ENCODE measurements at places on chromosomes 4 and X.

- DNase-seq: no peak
Observed at GRCh38 chrX:56733459-56734046, 4.5 kb downstream of the NBDY start.

- no peak for DNase-seq
Observed at GRCh38 chr4:25211721-25212120, 22.1 kb upstream of the PI4K2B start.

GRCh38 chr4:64520421-64520820, 111.2 kb upstream of the TECRL start:
- no peak for DNase-seq

GRCh38 chr4:91681091-91681490, 622.7 kb upstream of the GRID2 start:
- no peak for DNase-seq

DNA sequence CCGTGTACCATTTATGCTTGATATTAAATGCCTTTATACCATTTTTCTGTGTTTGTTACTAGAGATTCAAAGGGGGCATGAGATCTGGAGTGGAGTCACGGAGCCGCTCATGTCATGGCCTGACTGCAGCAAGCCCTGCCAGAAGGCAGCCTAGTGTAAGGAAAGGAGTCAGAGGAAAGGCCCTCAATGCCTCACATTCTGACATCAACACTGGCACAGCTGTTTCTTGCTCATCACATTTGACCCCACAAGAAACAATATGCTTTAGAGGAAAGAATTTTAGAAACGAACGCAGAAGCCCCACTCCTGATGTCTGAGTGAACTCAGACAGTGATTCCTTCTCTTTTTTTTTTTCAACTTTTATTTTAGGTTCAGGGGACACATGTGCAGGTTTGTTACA, 322.4 kb upstream of the CPEB2 start:
- no peak for DNase-seq

DNA sequence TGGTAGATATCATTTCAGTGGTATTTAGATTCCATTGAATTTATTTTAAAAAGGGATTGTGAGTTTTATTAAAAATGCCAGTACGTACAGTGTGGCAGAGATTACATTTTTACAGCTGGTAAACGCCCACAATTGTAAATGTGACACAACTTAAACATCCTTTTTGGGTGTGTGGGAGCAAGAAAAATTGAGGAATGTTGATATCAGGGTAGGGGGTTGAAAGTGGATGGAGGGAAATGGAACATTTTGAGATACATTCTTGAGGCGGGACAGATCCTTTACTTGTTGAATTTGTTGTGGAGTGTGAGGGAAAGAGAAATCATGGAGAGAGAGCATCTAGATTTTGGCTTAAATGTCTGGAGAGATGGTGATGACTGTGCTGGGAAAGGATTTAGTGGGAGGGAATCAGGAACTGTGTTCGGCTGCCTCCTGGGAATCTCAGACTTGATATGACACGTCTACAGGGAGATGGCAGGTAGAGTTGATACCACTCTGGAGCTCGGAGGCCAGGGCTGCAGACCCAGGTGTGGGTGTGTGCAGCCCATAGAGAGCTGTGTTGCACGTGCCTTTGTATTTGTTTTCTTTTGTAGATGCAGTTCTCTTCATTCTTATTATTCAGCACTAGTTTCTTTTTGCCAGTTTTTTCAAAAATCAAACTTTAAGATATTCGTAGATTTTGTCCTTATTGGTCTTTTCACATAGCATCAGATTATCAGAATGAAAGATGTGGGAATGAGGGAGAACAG, 10.8 kb downstream of the TMEM131L start:
- no peak for DNase-seq

DNA sequence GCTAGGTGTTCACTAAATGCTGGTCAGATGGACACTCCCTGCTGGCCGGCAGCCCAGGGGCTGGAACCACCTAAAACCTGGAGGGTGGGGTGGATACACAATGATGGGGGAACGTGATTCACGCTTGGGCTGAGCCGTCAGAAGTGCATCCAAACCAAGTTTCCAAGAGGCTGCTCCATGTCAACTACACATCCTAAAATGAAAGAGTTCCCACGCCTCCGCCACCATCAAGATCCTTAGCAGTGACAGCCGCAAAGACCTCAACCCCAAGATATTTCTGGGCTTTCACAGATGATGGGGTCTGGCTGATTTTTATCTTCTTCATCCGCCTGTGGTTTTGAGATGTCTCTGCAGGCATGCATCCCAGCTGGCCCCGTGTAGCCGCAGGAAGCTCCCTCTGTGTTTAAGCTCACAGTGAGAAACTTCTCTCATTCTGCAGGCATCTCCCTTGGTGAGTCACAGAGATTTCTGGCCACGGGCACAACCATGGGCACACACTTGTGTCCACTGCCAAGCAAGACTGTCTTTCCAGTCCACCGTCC, 84.4 kb downstream of the HTRA3 start:
- no peak for DNase-seq

- DNase-seq: no peak
Observed at GRCh38 chr4:24212642-24213041, 322.8 kb upstream of the PPARGC1A start.

DNA sequence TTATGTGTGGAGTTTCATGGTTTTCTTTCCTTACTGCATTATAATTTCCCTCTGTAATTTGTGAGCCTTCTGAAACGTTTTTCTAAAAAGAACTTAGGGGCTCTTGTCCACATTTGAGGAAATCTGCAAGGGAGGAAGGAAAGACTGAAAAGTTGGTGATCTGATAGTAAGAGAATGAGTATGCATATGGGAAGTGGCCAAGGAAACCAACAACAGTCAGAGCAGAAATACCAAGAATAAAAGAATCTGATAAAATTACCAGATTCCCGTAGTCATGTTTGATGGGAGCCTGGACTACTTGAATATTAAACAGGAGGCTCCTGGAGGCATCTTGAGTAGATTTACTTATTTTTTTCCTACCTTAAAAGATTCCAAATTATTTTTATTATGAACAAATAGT, 50.1 kb downstream of the MEPE start:
- no peak for DNase-seq

DNA sequence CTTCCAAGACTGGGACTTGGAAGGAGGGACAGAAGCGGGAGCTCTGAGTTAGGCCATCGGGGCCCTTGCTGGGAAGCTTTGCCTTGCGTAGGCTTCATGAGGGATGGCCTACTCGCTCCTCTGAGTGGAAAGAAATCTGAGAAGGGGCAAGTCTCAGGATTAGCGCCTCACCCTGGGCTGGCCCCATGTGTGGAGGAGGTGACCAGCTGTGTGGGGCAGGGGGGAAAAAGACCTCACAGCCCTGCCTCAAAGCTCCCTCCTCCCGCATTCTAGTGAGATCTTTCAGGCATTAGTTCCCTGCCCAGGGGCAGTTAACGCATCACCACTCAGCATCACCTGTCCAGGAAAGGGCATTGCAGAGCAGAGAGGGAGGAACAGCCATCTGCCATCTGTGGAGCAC, 156.1 kb downstream of the ENPP6 start:
- DNase-seq: no peak

- no peak for DNase-seq
Observed at GRCh38 chr4:95085124-95085833, 327.5 kb downstream of the BMPR1B start.

GRCh38 chr4:148025981-148026380, 294.1 kb downstream of the ARHGAP10 start:
- no peak for DNase-seq

GRCh38 chrX:8749697-8750096, 17.8 kb upstream of the ANOS1 start:
- no peak for DNase-seq

DNA sequence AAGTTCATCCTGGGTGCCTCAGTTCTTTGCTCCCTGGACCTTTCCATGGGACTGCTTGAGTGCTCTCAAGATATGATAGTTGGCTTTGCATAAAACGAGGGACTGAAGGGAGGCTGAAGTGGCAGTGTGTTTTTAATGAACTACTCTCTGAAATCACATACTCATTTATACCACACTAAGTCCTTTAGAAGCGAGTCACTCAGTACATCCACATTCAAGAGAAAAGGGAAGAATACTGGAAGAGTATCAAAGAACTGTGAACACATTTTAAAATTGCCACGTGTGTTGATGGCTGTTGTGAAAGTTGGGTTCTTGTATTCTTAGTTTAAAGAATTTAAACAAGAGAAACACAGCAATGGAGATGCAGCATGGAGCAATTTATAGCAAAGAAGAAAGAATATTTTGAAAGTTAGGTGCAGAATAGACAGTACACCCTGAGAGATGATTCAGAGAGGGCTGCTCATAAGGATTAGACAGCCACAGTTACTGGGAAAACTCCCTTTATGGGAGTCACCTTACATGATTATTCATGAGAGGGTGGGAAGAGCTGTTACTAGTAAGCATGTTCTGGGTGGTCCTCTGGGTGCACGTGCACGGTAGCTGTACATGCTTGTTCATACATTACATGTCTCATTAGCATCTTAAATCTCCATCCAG, 380.7 kb downstream of the ADGRL3 start:
- no peak for DNase-seq

DNA sequence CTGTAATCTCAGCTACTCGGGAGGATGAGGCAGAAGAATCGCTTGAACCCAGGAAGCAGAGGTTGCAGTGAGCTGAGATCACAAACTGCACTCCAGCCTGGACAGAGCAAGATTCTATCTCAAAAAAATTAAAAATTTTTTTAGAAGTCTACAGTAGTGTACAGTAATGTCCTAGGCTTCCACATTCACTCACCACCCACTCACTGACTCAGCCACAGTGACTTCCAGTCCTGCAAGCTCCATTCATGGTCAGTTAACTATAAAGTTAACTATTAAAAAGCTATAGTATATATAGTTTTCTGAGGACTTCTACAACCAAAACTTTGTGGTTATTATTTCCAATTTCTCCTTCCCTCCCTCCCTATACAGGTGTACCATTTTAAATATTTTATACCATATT, 34.7 kb upstream of the NEUROG2 start:
- no peak for DNase-seq

GRCh38 chr4:648579-649292, 23.4 kb downstream of the PDE6B start:
- no peak for DNase-seq

DNA sequence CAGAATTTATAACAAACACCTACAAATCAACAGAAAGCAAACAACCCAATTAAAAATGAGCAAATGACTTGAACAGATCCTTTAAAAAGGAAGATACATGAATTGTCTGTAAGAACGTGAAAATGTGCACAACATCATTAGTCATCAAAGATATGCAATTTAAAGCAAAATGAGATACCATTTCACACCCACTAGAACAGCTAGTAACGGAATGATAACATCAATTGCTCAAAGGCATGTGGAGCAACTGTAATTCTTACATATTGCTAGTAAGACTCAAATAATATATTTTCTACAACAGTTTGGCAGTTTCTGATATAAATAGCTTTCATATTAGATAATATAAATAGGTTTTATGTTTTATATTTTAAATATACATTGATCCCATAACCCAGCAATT, 82.5 kb downstream of the LCORL start:
- no peak for DNase-seq

DNA sequence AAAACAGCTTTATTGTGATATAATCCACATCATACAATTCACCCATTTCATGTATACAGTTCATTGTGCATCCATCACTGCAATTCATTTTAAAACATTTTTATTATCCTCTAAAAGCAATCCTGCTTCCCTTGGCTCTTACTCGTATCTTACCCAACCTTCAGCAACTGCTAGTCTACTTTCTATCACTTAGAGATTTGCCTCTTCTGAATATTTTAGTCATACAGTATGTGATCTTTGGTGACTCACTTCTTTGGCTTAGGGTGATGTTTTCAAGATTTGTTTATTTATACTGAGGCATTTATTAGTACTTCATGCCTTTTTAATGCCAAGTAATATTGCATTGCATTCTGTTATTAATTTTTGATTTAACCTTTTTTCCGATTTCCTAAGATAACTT, 15.0 kb upstream of the MSMO1 start:
- DNase-seq: no peak

- DNase-seq: no peak
Observed at GRCh38 chr4:144480068-144480467, 165.9 kb upstream of the HHIP start.

DNA sequence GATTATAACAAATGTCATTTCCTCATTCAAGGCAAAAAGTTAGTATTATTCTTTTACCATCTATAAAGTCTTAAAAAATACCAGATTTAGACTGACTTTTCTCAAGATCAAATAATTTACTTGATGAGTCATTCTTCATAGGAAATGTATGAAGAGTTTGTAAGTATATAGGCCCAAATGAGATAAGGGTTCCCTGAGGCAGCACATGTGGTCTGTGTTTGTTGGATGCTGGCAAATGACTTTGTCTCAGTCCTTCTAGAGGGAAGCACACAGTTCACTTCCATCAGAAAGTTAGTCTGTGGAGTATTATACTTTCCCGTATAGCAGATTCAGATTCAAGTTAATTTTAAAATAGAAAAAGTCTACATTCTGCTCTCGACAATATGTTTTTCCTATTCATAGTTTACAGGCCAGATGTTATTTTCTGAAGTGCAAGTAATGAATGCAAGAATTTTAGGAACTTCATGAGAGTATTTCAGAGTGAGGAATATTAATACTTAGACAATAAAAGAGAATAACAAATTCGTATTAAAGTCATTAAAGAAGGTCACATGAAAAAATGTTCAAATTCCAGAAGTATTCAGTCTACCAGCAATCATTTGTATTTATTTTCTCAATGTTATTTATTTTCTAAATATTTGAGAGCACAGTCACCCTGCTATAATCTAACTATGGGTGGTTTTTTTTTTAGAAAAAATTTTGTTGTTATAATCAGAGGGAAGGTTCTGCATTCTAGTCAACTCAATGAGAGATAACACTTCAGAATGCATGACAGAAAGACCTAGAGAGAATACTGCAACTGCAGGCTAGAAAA, 601.8 kb upstream of the ZFP42 start:
- DNase-seq: no peak

Measured in GM12892 (cell line).